Activated T-cell treated with anti-CD3 and anti-CD28 coated beads for 4 hours (primary cell): ENCODE measurements at places on chromosomes 11 and 22.

DNA sequence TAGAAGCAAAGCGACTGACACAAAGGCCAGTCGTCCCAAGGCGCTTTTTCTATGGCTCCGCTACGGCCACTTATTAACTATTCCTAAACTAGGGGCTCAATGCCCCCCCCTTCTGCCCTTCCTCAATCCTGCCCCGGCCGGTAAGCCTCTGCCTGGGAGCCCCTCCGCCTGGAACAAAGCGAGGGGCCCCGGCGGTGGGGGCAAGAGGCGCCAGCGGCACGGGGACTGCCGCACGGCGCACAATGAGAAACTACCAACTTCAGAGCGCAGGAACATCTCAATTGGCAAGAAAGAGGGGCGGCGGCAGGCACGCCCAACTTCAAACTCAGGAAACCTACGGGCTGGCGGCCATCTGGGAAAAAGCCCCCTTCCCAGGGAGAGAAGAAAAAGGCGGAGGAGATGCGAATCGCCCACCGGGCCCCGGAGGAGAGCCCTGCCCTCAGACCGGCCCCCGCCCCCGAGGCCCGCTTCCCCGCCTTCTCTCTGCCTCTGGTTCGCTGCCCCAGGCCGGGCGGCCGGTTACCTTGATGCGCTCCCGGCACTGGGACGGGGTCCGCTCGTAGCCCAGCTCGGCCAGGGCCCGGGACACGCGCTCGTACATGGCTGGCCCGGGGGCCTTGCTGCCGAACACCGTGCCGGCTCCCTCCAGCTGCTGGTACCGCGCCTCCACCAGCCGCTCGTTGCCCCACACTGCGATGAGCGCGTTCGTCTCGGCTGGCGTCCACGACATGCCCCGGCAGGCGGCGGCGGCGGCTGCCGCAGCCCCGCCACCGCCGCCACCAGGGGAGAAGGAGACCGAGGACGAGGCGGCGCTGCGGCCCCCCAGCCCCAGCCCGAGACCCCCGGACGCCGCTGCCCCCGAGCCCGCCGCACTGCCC is 619 bp downstream of the MSANTD2 start:
- DNase-seq: peak; percentile 29

DNA sequence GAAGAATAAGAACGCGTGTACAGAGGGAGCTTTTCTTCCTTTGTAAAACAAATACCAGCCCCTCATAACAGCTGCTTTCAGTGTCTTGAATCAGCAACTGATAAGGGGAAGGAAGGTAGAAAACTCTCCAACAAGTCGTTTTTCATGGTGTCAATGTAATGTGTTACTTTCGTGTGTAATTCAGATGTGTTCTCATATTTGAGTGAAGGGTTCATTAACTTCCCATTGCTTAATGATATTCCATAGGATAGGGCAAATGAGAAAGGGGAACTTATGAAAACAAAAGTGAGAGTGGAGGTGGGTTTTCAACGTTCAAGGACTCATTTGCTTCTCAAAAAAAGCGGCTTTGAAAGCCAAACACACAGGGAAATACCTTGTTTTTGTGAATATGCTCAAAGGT is 452.1 kb downstream of the NTM start:
- no peak for DNase-seq

DNA sequence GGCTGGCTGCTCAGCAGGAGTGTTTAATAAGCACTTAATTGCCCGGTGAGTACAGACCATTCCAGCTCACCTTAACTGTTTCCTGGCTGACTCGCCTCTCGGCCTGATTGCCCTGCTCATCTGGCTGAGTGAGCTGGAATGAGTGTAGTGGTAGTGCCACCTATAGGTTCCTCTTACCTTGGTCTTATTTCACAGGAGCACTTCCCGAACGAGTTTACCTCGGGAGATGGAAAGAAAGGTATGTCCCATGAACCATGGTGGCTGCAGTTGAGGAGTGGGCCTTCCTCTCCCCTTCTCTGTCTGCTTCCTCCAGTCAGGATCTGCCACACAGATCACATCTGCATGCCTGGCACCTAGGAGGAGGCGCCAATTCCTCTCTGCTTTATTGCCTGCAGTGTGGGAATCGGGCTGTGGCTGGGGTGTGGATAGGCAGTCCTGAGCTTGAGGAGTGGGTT is 26.7 kb downstream of the UPB1 start:
- no peak for DNase-seq

- no peak for DNase-seq
Observed at GRCh38 chr11:12099132-12099873, 11.1 kb upstream of the MICAL2 start.

- DNase-seq: no peak
Observed at GRCh38 chr11:22928207-22928917, 68.1 kb upstream of the CCDC179 start.
